ENCODE measurements at places on chromosomes 2 and 18. TPM values are rescaled to one million over a fixed set of nuclear protein-coding genes. Genes with fewer than 3 reads are reported as not detected.

GRCh38 chr2:68391099-68391498 is 26.0 kb downstream of the PLEK start:
- no peak overlapping the region for H3K4me3 ChIP-seq
- no peaks in the 10 kb centered on the region for H3K27me3 ChIP-seq
- H3K27ac ChIP-seq, result no peak overlapping the region
- H3K4me1 ChIP-seq, result no peaks in the 10 kb centered on the region

GRCh38 chr18:7637269-7637668 is 70.2 kb downstream of the PTPRM start:
- H3K4me1 ChIP-seq, result peaks cover 3% of the 10 kb centered on the region
- H3K27ac ChIP-seq, result no peak overlapping the region
- DNase-seq, result peak; percentile 40
- no peaks in the 10 kb centered on the region for H3K27me3 ChIP-seq

- peaks cover 3% of the 10 kb centered on the region for H3K4me1 ChIP-seq
- H3K27ac ChIP-seq, result no peak overlapping the region
- no peak overlapping the region for H3K4me3 ChIP-seq
- H3K36me3 ChIP-seq, result no peaks in the 10 kb centered on the region
Measured at GRCh38 chr2:100242891-100243619, 79.2 kb downstream of the LONRF2 start.

- no peaks in the 10 kb centered on the region for H3K27me3 ChIP-seq
- H3K27ac ChIP-seq, result no peak overlapping the region
- no peak for DNase-seq
- no peaks in the 10 kb centered on the region for H3K36me3 ChIP-seq
Measured at GRCh38 chr2:217478831-217479455, 523.9 kb downstream of the TNS1 start.

GRCh38 chr2:239963646-239964205 is 61.4 kb downstream of the NDUFA10 start:
- H3K4me1 ChIP-seq, result peaks cover 2% of the 10 kb centered on the region
- H3K27ac ChIP-seq, result no peak overlapping the region
- no peaks in the 10 kb centered on the region for H3K27me3 ChIP-seq
- no peak overlapping the region for H3K4me3 ChIP-seq
- DNase-seq, result no peak
- no peaks in the 10 kb centered on the region for H3K36me3 ChIP-seq

- H3K27ac ChIP-seq, result peak overlapping the region; percentile 77
- DNase-seq, result no peak
- H3K27me3 ChIP-seq, result no peaks in the 10 kb centered on the region
- H3K36me3 ChIP-seq, result peaks cover 9% of the 10 kb centered on the region
- H3K4me3 ChIP-seq, result no peak overlapping the region
Measured at GRCh38 chr2:26067186-26067974, 33.5 kb downstream of the RAB10 start.

VIL1 gene
- not detected for total RNA-seq

TMSB10 gene
- 1,864 TPM for total RNA-seq

Measured in left lung (tissue), 14 donors.